ENCODE measurements at places on chromosomes 16 and 17. TPM values are rescaled to one million over a fixed set of nuclear protein-coding genes. Genes with fewer than 3 reads are reported as not detected.

- H3K36me3 ChIP-seq: no peaks in the 10 kb centered on the region
- H3K4me1 ChIP-seq: peaks cover 21% of the 10 kb centered on the region
- no peaks in the 10 kb centered on the region for H3K27me3 ChIP-seq
- no peak for DNase-seq
- peak overlapping the region; percentile 88 for H3K27ac ChIP-seq
- peak overlapping the region; percentile 78 for H3K4me3 ChIP-seq
These were observed 636 bp upstream of the ERN1 start for GRCh38 chr17:64130559-64131001.

DNA sequence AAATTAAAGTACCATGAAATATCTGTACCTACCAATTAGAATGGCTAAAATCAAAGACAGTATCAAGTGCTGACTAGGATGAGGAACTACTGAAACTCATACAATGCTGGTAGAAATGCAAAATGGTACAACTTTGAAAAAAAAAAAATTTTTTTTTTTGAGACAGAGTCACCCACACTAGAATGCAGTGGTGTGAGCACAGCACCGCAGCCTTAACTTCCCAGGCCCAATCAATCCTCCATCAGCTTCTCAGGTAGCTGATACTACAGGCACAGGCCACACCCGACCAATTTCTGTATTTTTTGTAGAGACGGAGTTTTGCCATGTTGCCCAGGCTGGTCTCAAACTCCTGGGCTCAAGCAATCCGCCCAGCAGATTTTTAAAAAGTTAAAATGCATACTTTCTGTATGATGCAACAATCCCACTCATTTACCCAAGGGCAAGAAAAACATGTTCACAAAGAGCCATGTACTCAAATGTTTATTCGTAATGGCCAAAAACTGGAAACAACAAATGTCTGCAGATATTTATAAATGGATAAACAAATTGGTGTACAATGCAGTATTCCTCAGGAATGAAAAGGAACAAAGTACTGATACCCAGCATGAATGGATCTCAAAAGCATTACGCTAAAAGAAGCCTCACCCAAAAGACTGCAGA, 8.7 kb downstream of the SMURF2 start:
- H3K36me3 ChIP-seq: no peaks in the 10 kb centered on the region
- no peaks in the 10 kb centered on the region for H3K4me1 ChIP-seq
- H3K4me3 ChIP-seq: no peak overlapping the region

- H3K4me3 ChIP-seq: no peak overlapping the region
- H3K36me3 ChIP-seq: no peaks in the 10 kb centered on the region
- H3K4me1 ChIP-seq: no peaks in the 10 kb centered on the region
These were observed 28.2 kb downstream of the LMF1 start for GRCh38 chr16:942436-943060.

- no peaks in the 10 kb centered on the region for H3K36me3 ChIP-seq
- no peak for DNase-seq
These were observed 10.3 kb upstream of the ABCC3 start for GRCh38 chr17:50624321-50624934.

- DNase-seq: no peak
- H3K4me1 ChIP-seq: no peaks in the 10 kb centered on the region
These were observed 39.3 kb upstream of the CCDC182 start for GRCh38 chr17:57784226-57784895.

GRCh38 chr17:69231521-69231920, 2.9 kb upstream of the ABCA10 start:
- no peak overlapping the region for H3K4me3 ChIP-seq
- H3K27me3 ChIP-seq: no peaks in the 10 kb centered on the region
- H3K4me1 ChIP-seq: peaks cover 8% of the 10 kb centered on the region
- no peaks in the 10 kb centered on the region for H3K36me3 ChIP-seq
- no peak overlapping the region for H3K27ac ChIP-seq
- no peak for DNase-seq

Gene BAIAP2
- total RNA-seq: 52.6 TPM

Gene JUP
- total RNA-seq: 419 TPM

GRCh38 chr17:50452630-50453300, 15.9 kb downstream of the CHAD start:
- H3K36me3 ChIP-seq: 0 out of 2 replicates have a peak, but pooled peaks cover 3% of the 10 kb centered on the region
- no peak for DNase-seq
- H3K27ac ChIP-seq: no peak overlapping the region
- H3K4me1 ChIP-seq: peaks cover 16% of the 10 kb centered on the region
- no peak overlapping the region for H3K4me3 ChIP-seq
- H3K27me3 ChIP-seq: no peaks in the 10 kb centered on the region

Gene CDK3
- 6.8 TPM for total RNA-seq

Gene FBXO39
- not detected for total RNA-seq

DNA sequence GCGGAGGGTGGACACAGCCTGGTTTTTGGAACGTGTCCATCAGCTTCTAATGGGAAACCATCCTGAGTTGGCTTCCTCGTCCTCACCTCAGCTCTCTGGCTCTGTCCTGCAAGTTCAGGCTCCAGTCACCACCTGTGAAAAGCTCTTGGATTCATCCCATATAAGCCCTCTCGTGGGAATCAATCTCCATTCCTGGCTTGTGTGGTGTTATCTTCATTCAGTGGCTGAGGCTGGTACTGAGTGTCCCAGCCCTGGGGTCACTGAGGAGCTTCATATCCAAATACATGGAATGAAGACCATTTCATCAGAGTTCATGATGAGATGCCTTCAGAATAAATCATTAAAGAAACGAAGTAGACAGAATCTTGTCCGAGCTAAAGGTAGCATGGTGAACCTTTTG, 189.2 kb downstream of the RBFOX1 start:
- H3K27me3 ChIP-seq: no peaks in the 10 kb centered on the region
- H3K4me3 ChIP-seq: no peak overlapping the region
- DNase-seq: no peak
- no peaks in the 10 kb centered on the region for H3K4me1 ChIP-seq
- no peaks in the 10 kb centered on the region for H3K36me3 ChIP-seq
- H3K27ac ChIP-seq: no peak overlapping the region

- no peak overlapping the region for H3K4me3 ChIP-seq
- no peaks in the 10 kb centered on the region for H3K36me3 ChIP-seq
- DNase-seq: no peak
- H3K27me3 ChIP-seq: no peaks in the 10 kb centered on the region
- H3K27ac ChIP-seq: no peak overlapping the region
These were observed 7.6 kb downstream of the LMF1 start for GRCh38 chr16:962901-963814.

GRCh38 chr16:84825896-84826557, 6.2 kb downstream of the CRISPLD2 start:
- no peaks in the 10 kb centered on the region for H3K4me1 ChIP-seq
- H3K36me3 ChIP-seq: no peaks in the 10 kb centered on the region
- H3K27me3 ChIP-seq: peaks cover 2% of the 10 kb centered on the region
- H3K4me3 ChIP-seq: no peak overlapping the region
- no peak for DNase-seq

GRCh38 chr16:62853887-62854286, 817.6 kb upstream of the CDH8 start:
- H3K27ac ChIP-seq: no peak overlapping the region
- no peak for DNase-seq
- H3K27me3 ChIP-seq: no peaks in the 10 kb centered on the region
- no peak overlapping the region for H3K4me3 ChIP-seq

- H3K27me3 ChIP-seq: no peaks in the 10 kb centered on the region
- H3K27ac ChIP-seq: no peak overlapping the region
- no peak for DNase-seq
- no peaks in the 10 kb centered on the region for H3K36me3 ChIP-seq
These were observed 203.6 kb upstream of the CACNG3 start for GRCh38 chr16:24052329-24053098.

GRCh38 chr17:82070611-82071010, 5.0 kb upstream of the DUS1L start:
- DNase-seq: no peak
- H3K4me1 ChIP-seq: peaks cover 7% of the 10 kb centered on the region
- no peaks in the 10 kb centered on the region for H3K36me3 ChIP-seq
- no peak overlapping the region for H3K4me3 ChIP-seq
- H3K27me3 ChIP-seq: no peaks in the 10 kb centered on the region

GRCh38 chr16:80038566-80038965, 438.0 kb upstream of the MAF start:
- no peaks in the 10 kb centered on the region for H3K36me3 ChIP-seq
- H3K4me1 ChIP-seq: no peaks in the 10 kb centered on the region
- no peak for DNase-seq
- H3K4me3 ChIP-seq: no peak overlapping the region

Gene HEATR9
- total RNA-seq: not detected

- no peak for DNase-seq
- H3K4me3 ChIP-seq: no peak overlapping the region
- H3K36me3 ChIP-seq: no peaks in the 10 kb centered on the region
- no peaks in the 10 kb centered on the region for H3K4me1 ChIP-seq
- H3K27me3 ChIP-seq: no peaks in the 10 kb centered on the region
These were observed 196.2 kb upstream of the NLRP1 start for GRCh38 chr17:5780476-5780875.

DNA sequence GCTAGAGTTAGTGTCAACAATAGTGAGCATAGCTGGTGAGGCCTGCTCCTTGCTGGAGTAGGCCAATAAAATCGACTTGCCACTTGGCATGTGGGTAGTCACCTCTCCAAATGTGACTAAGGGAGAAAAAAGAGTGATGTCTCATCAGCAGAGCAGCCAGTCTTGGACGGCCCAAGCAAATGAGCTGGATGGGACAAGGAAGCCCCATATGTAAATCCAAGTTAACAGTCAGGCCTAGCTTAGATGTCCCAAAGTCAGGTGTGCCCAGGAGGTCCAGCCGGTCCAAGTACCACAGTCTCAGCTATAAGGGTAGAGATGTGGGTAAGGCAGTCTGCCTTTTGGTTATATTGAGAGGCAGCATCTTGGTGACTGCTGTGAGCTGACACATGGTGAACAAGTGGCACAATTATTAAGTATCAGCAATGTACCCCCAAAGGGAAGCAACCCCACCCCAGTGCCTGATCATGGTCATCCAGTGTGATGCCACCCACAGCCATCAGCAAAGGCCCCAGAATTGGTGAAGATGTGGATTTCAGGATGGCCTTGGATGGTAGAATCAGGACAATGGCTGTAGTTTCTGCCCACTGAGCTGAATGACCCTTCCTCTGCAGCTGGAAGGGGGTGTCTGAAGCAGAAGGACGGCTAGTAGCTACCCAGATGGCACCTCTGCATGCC, 83.4 kb downstream of the TNFRSF13B start:
- H3K27ac ChIP-seq: no peak overlapping the region
- no peaks in the 10 kb centered on the region for H3K27me3 ChIP-seq
- H3K4me1 ChIP-seq: no peaks in the 10 kb centered on the region
- DNase-seq: no peak

Gene TNS4
- not detected for total RNA-seq

Gene CCL17
- not detected for total RNA-seq

Gene KCNJ12
- 0.07 TPM for total RNA-seq

Gene OR1D2
- not detected for total RNA-seq

DNA sequence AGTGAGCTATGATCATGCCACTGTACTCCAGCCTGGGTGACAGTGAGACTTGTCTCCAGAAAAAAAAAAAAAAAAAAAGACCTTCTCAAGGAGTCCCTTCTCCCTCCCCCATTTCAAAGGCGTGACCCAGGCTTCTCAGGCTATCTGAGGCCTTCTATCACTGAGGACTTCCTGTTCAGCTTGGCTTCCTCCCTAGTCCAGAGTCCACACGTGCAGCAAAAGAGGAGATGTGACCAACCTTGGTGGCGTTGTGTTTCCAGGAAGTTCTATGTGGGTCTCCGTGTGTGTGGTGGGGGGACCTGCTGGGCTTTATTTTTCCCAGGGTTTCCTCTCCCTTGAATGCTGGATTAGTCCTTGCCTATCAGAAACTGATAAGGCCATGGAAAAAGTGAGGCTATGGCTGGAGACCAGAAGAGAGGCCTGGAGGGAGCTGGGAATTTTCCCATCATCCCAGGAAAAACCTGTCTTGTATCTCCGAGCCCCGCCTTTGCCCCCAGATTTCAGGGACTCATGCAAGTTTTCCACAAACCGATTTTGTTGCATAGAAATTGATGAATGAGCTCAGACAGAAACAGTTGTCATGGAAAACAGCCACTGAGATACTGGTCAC, 148.1 kb downstream of the SALL1 start:
- no peak overlapping the region for H3K27ac ChIP-seq
- H3K27me3 ChIP-seq: no peaks in the 10 kb centered on the region
- H3K36me3 ChIP-seq: no peaks in the 10 kb centered on the region
- no peaks in the 10 kb centered on the region for H3K4me1 ChIP-seq
- DNase-seq: no peak

Data from Caco-2 (cell line).